ENCODE measurements at places on chromosomes 1 and 21.

GRCh38 chr1:163320891-163321290, 863 bp upstream of the NUF2 start:
- no peak for DNase-seq

DNA sequence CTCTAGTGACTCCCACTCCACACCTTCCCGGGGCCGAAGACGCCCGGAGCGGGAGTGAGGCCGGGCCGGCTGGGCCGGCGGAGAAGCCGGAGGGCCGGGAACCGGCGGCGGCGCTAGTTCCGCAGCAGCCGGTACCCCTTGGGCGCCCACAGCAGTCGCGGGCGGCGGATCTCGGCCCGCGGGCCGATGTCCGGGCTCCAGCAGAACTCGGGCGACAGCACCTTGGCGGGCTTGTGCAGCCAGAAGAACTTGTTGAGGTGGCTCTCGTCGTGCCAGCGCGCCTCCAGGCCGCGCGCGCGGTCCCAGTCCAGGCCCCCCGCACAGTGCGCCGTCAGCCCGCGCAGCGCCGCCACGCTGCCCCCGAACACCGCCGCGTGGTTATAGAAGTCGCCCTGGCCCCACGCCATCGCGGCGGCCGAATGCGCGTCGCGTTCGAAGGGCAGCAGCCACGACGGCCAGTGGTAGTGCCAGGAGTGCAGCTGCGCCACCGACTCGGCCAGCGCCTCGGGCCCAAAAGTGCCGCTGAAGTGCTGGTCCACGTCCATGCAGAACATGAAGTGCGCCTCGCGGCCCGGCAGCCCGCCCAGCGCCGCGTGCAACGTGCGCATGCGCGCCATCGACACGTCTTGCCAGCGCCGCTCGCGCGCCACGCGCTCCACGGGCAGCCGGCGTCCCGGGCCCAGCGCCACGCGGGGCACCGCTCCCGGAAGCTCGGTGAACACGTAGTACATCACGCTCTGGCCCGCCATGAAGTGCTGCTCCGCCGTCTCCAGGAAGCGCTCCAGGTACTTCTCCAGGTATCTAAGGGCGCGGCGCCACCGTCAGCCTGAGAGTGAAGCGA, 14.0 kb downstream of the A3GALT2 start:
- no peak for DNase-seq

DNA sequence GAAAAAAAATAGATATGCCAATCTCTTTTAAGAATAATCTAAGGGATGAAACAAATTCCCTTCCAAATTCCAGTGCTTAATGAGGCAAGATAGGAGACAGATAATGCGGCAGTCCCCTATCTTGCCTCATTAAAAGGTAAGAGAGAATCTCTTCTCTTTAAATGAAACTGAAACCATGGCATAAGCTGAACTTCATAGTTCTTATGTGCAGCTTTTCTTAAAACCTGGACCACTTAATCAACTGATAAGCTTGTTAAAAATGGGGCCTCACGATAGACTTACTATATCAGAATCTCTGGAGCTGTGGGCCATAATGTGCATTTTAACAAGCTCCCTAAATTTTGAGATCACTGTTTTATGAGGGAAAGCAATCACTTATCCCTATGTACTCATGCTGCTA, 79.2 kb downstream of the NIBAN1 start:
- no peak for DNase-seq

- no peak for DNase-seq
Measured at GRCh38 chr21:17492415-17493168, 20.3 kb upstream of the CXADR start.
